Neural crest cell (in vitro differentiated cells): ENCODE measurements at places on chromosomes 7 and 10. TPM values are rescaled to one million over a fixed set of nuclear protein-coding genes. Genes with fewer than 3 reads are reported as not detected.

SH3PXD2A gene
- 22.8 and 23.2 TPM in 2 replicates for total RNA-seq

GIMAP2 gene
- total RNA-seq, result not detected in 2 replicates

PPA1 gene
- 174 and 179 TPM in 2 replicates for total RNA-seq

DNA sequence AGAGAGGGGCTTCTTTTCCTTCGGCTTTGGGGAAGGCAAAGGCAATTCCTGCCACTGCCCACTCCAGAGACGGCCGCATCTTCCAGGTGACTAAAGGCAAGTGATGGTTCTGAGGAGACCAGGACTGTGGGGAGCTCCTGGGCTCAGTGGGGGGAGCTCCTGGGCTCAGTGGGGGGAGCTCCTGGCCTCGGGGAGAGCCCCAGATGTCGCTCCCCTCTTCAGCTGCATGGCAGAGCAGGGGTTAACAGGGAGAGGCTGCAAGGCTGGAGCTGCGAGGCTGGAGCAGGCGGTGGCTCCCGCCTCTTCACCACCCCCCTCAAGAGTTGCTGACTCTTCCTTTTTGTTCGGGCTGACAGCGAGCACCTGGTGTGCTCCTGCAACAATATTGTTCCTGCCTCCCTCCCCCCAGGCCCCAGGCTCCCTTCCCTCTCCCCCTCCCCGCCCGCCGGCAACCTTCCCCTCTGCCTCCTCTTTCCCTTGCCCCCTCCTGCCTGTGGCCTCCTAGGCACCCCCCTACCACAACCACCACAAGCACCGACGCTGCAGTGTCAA is 56.3 kb upstream of the LBX1 start:
- H3K4me3 ChIP-seq, result peak overlapping the region; percentile 61
- no peaks in the 10 kb centered on the region for H3K36me3 ChIP-seq
- H3K27me3 ChIP-seq, result peaks cover 89% of the 10 kb centered on the region

DNA sequence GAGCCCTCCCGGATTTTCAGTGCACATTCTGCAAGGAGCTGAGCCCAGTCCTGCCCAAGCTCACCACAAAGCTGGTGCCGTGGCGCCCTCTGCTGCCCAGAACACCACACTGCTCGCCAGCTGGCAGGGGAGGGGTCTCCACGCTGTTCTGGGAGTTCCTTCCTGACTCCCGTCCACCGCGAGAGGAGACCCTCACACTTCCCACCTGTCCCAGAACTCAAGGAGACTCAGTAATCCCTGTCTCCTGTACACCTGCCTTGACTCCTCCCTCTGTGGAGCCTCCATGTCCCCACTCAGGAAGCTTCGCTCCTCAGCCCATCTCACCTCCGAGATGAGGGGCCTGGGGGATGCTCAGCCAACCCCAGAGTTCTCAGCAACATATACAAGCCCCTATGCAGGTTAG is 11.3 kb downstream of the C10orf105 start:
- no peak overlapping the region for H3K27ac ChIP-seq
- DNase-seq, result peak; percentile 93
- H3K4me3 ChIP-seq, result no peak overlapping the region
- no peaks in the 10 kb centered on the region for H3K36me3 ChIP-seq

GRCh38 chr10:114095559-114096337 is 52.1 kb downstream of the ADRB1 start:
- H3K36me3 ChIP-seq, result no peaks in the 10 kb centered on the region
- H3K27ac ChIP-seq, result no peak overlapping the region
- DNase-seq, result no peak
- peaks cover 19% of the 10 kb centered on the region for H3K27me3 ChIP-seq

- H3K4me3 ChIP-seq, result peak overlapping the region; percentile 12
- peaks cover 50% of the 10 kb centered on the region for H3K27me3 ChIP-seq
- no peak for DNase-seq
- H3K27ac ChIP-seq, result no peak overlapping the region
- no peaks in the 10 kb centered on the region for H3K36me3 ChIP-seq
Observed at GRCh38 chr7:90242369-90243168, 2.4 kb upstream of the CFAP69 start.

DNA sequence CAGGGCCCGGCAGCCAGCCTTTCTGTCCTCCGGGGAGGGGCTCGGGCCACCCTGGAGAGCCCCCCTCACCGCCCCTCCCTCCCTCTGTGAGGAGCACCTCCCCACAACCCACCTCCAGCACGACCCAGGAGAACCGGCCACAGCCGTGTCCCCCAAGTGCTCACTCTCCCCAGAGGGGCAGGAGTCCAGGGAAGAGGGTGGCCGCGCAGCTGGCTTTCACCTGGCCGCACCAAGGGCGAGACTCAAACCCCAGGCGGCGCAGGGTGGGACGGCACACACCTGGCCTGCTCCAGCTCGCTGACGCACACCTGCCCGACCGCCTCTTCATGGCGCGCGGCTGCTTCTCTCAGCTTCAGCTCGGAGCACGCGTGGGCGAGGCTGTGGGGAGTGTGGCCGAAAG is 73.4 kb downstream of the CFAP46 start:
- no peak overlapping the region for H3K27ac ChIP-seq
- H3K4me1 ChIP-seq, result peaks cover 15% of the 10 kb centered on the region
- no peak for DNase-seq
- H3K4me3 ChIP-seq, result no peak overlapping the region

- no peak overlapping the region for H3K4me3 ChIP-seq
- peaks cover 18% of the 10 kb centered on the region for H3K4me1 ChIP-seq
- H3K27me3 ChIP-seq, result peaks cover 9% of the 10 kb centered on the region
- no peaks in the 10 kb centered on the region for H3K36me3 ChIP-seq
- DNase-seq, result no peak
Observed at GRCh38 chr7:87057210-87057609, 2.2 kb downstream of the ELAPOR2 start.

- H3K36me3 ChIP-seq, result no peaks in the 10 kb centered on the region
- H3K4me3 ChIP-seq, result peak within 1 kb of the TSS; percentile 91
- no peaks in the 10 kb centered on the region for H3K27me3 ChIP-seq
- peak within 1 kb of the TSS; percentile 99 for H3K27ac ChIP-seq
- H3K4me1 ChIP-seq, result peaks cover 26% of the 10 kb centered on the region
Observed at GRCh38 chr10:60944058-60944909, at the start of gene RHOBTB1. Gene RHOBTB1, minus strand, starts transcription at chr10:60944185. Its CDS starts 32,643 bp downstream, at chr10:60911542.

GRCh38 chr7:117405519-117405918 is 21.8 kb downstream of the ASZ1 start:
- DNase-seq, result no peak
- H3K36me3 ChIP-seq, result no peaks in the 10 kb centered on the region
- H3K27ac ChIP-seq, result no peak overlapping the region
- no peaks in the 10 kb centered on the region for H3K27me3 ChIP-seq
- H3K4me3 ChIP-seq, result no peak overlapping the region
